ENCODE measurements at places on chromosomes 11 and 22.

- DNase-seq = peak; percentile 94
These were observed at the start of gene TANGO2 for GRCh38 chr22:20020533-20021195. Gene TANGO2 (plus strand): TSS chr22:20021110. CDS start chr22:20036799, 15,689 bp downstream.

GRCh38 chr11:90846628-90847027 lies 623.8 kb upstream of the CHORDC1 start:
- DNase-seq = no peak

GRCh38 chr11:17154409-17155159 lies 53.2 kb downstream of the PIK3C2A start:
- DNase-seq = no peak

DNA sequence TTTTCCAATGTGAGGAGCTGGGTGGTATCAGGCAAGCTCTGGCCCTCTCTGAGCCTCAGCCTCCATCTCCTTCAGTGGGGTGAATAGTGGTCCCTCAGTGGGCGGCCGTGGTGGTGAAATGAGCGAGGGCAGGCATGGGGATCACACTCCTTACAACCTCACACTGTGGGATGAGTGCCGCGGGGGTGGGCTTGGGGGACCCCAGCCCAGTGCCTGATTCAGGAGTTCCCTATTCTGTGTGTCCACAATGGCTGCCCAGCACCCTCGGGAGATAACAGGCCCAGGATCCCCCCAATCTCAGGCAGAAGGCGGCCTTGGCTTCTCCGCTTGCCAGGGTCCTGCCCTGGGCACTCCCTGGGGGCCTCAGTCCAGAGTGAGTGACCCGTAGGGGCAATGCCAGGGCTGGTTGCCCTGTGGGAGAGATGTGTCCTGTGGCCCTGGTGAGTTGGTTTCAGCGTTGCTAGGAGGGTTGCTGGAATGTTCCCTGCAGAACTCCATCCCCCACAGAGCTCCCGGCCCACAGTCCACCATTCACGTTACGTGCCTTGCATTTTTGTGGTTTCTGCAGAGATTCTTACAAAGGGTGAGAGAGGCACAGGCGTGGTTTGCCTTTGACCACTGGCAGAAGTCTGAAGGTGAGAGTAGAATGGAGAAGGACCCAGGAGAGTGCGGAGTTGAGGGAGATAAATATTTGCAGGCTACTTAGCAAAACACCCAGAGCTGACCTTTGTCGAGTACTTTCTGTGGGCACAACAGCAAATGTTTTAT lies 2.9 kb downstream of the ALDH3B1 start:
- no peak for DNase-seq

GRCh38 chr11:111623527-111624030 lies 21.3 kb downstream of the SIK2 start:
- DNase-seq = no peak

- peak; percentile 100 for DNase-seq
These were observed at the start of gene ANAPC15 for GRCh38 chr11:72112143-72112977. Gene ANAPC15 (minus strand): TSS chr11:72112695. CDS start chr11:72111276, 1,419 bp downstream.

GRCh38 chr11:79922641-79923040 lies 481.8 kb upstream of the TENM4 start:
- no peak for DNase-seq

GRCh38 chr11:134033276-134033675 lies 35.6 kb upstream of the JAM3 start:
- no peak for DNase-seq

DNA sequence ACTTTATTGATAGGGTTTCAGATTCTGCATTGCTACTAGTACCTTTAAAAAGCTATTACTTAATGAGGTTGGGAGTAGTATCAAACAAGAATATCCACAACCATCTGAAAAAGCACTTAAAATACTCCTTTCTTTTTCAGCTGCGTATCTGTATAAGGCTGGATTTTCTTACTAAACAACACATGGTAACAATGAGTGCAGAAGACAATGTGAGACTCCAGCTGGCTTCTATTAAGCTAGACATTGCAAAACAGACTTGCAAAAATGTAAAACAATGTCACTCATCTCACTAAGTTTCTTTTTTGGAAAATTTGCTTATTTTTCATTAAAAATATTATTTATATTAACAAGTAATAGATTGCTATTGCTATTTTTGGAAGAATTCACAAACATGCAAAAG lies 132.6 kb downstream of the WNT11 start:
- no peak for DNase-seq

DNA sequence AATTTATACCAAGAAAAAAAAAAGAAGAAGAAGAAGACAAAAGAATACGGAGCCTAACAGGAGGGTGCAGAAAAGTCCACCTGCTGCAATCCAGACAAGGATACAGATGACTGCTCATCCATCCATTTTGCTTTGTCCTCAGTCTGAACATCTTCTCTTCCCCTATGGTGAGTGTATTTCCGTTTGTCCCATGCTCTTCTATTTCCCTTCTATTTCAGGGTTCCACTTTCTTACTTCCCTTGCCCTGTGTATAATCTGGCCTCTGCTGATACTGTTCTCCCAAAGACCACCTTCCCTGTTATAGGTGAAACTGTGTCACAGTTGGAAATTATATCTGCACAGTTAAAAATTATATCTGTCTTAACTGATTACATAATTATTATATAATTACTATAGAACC lies 48.7 kb upstream of the USP47 start:
- no peak for DNase-seq

Data from GM23338 (cell line).